ENCODE measurements at places on chromosomes 7 and 10.

DNA sequence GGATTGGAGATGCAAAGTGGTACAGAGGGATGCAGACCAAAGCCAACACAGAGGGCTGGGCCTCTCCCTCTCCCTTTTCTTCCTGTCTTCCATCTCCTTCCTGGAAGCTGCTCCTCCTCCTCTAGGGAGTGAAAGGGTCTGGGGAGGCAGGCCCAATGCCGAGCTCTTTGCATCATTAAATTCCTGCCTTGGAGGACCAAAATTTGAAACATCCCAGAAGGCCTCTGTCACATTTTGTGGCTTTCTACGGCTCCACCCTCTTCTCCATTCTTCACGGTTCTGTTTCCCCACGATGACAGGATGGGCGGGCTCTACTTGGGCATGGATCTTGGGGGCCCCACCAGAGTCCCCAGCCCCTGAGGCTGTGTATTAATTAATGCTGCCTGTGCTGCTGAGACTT, 76.4 kb downstream of the NEURL1 start:
- DNase-seq = no peak

DNA sequence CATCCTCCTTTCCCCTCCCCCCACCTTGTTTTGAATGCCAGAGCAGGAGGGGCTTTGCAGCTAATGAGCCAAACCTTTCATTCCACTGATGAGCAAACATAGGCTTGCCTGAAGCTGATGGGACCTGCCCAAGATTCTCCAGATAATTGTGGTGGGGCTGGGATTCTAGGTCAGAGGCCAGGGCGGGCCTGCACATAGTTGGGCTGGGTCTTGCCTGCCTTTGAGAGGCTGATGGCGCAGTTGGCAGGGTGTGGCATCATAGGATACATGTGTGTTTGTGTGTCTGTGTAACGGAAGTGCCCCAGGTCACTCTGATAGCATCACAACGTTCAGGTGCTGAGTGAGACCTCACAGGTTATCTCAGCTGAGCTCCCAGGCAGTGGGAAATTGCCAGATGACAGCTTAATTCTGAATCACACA, 22.9 kb downstream of the BTBD16 start:
- DNase-seq = no peak

DNA sequence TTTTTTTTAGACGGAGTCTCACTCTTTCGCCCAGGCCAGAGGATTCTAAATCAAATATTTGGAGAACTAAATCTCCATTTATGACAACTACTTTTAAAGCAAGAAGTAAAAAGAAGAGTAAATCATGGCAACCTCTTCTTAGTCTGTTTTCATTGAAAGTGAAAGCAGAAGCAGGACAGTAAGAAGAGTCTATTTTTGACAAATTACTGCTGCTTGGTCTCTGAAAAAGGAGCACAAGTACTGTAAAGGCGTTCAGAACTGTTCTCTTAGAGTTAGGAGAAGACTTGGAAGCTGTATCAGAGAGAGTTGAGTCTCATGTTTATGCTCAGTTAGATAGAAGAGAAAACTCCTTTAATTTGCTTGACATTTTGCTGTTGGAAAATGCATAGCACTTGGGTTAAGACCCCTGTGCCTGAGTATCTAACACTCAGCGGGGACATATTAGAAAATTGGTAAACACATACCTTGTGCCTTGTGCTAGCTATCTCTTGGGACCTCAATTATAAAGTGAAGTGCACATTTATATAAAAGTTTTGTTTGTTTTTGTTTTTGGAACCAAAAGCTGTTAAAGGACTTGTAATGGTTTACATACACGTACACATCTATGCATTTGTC, 433.0 kb downstream of the ANKRD7 start:
- no peak for DNase-seq

DNA sequence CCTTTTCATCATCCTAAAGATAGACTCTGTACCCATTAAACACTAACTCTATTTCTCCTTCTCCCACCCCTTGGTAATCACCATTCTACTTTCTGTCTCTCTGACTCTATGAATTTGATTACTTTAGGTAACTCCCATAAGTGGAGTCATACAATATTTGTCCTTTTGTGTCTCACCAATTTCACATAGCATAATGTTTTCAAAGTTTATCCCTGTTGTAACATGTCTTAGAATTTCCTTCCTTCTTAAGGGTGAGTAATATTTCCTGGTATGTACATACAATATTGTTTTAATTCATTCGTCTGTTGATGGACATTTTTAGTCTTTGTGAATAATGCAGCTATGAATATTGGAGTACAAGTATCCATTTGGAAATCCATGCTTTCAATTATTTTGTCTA, 50.9 kb upstream of the CDCA7L start:
- DNase-seq = no peak

DNA sequence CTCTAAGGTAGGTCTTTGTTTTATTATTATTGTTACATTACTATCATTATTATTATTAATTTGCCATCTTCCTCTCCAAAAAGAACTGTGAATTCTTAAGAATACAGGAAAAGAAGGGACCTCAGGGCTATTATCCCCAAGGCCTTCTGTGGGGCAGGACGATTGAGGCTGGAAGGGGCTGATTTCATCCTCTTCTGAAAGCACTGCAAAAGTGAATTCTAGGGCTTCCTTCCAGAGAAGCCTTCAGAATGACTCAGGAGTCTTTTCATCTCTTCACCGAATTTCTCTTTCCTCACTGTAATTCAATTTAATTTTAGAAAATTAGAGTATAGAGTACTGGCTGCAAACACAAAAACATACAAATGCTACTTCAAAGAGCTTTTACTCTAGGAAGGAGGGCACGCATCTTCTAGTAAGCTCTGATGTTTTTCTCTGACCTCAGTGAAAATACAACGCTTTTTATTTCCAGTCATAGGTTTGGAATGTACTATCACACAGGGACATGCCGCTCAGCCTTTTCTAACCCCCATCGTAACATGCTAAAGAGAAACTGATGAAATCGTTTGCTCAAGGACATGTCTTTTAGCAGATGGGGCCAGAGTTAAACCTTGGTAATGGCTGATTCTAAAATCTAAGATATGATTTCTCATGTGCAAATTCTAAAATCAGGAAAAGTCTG, 280.2 kb upstream of the PITRM1 start:
- no peak for DNase-seq

GRCh38 chr7:117480978-117481377, 1.2 kb downstream of the CFTR start:
- DNase-seq = no peak

GRCh38 chr10:85003083-85003482, 674.7 kb downstream of the CCSER2 start:
- DNase-seq = no peak

DNA sequence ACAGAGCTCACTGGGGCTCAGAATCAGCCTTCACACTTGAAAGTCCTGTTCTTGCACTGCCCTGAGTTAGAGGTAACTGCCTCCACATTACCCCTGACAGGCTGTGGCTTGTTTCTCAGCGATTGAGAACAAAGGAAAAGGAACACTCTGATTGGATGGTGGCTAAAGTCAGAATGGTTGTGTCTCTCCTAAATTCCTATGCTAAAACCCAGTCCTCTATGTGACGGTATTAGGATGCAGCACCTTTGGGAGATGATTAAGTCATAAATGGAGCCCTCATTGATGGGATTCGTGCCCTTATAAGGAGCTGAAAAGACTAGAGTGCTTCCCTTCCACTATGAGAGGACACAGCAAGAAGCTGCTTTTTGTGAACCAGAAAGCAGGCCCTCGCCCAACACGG, 38.9 kb upstream of the DGKI start:
- DNase-seq = no peak

DNA sequence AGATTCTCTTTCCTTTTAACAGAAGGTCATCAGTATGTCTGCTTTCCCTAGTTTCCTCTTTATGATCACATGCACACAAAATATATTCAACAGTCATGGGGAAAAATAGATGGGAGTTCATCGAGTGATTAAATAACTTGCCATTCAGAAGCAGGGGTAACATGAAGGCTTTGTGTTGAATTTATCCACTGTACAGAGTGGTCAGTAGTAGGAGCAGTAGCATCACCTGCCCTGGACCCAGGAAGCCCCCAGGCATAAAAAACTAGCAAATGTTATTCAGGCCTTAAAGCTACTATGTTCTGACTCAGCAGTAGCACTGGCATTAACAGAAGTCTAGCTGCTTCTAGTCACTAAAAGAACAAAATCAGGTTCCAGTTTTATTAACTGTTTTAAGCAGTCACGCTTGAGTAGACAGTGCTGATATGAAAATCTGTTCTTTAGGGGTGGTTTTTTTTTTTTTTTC, 31.4 kb upstream of the FAM133B start:
- DNase-seq = no peak

- no peak for DNase-seq
Measured at GRCh38 chr10:86218160-86218559, 148.4 kb downstream of the GRID1 start.

- DNase-seq = no peak
Measured at GRCh38 chr10:637771-638195, 51.7 kb downstream of the DIP2C start.

DNA sequence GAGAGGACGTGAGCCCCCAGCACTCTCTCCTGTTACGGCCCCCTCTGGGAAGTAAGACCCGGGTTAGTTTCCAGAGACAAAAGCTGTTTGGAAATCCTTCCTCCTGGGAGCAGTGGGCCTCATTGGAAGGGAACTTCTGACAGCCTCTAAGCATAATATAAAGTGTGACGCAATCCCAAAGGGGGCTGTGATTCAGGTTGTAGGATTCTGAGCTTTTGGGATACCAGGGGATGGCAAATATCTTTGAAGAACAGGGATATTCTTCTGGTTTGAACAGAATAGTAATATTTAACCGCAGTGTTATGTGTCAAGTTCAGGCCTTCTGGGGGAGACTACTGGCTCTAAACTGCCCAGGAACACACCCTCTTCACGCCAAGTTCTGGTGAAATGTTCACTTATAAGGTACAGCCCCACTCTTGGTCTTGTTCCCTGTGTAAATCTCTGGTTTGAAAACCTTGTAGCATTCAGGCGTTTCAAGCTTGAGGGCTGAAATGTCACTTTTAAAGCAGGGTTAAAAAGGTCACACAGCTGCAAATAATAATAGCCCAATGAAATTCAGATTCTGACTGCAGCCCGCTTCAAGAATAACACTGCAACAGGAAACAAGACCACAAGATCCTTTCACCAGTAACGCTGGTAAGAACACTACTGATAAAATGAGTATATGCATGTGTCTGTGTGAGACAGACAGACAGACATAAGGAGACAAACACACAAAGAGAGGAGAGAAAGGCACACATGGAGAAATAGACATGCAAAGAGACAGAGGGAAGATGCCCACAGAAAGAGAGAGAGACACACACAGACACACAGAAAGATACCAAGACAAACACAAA, 69.0 kb downstream of the CREB5 start:
- DNase-seq = no peak

DNA sequence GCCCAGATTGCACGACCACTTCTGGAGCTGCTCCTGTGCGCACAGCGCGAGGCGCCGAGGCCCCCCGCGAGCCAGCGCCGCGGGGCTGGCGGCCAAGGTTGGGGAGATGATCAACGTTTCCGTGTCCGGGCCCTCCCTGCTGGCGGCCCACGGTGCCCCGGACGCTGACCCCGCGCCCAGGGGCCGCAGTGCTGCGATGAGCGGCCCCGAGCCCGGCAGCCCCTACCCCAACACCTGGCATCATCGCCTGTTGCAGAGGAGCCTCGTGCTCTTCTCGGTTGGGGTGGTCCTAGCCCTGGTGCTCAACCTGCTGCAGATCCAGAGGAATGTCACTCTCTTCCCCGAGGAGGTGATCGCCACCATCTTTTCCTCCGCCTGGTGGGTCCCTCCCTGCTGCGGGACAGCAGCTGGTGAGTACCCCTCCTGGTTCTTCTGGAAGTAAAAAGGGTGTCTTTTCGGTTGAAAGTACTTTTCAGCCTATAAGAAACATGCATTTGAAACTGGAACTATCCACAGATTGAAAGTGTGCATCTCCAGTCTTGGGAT, 683 bp downstream of the INSIG1 start:
- no peak for DNase-seq

DNA sequence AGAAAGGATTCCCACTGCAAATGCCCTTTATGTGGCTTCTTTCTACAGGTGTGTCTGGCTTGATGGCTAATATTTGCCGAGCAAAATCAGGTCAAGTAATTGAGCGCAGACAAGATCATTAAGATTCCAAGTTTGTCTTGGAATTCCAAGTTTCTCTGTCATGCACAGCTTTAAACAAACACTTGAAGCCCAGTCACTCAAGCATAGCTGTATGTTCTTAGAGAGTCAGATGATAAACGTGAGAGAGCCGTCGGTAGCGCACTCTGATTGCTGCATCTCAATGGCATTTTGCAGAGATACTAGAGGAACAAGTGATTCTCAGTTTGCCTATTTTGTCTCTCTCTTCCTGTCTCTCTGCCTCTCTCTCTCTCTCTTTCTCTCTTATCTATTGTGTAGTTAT, 658 bp downstream of the DMBT1 start:
- DNase-seq = no peak

- no peak for DNase-seq
Measured at GRCh38 chr7:128117691-128118090, 86.5 kb upstream of the LRRC4 start.

- no peak for DNase-seq
Measured at GRCh38 chr10:101493249-101493648, 94.8 kb downstream of the POLL start.

- DNase-seq = no peak
Measured at GRCh38 chr7:38189231-38189938, 11.3 kb downstream of the STARD3NL start.

DNA sequence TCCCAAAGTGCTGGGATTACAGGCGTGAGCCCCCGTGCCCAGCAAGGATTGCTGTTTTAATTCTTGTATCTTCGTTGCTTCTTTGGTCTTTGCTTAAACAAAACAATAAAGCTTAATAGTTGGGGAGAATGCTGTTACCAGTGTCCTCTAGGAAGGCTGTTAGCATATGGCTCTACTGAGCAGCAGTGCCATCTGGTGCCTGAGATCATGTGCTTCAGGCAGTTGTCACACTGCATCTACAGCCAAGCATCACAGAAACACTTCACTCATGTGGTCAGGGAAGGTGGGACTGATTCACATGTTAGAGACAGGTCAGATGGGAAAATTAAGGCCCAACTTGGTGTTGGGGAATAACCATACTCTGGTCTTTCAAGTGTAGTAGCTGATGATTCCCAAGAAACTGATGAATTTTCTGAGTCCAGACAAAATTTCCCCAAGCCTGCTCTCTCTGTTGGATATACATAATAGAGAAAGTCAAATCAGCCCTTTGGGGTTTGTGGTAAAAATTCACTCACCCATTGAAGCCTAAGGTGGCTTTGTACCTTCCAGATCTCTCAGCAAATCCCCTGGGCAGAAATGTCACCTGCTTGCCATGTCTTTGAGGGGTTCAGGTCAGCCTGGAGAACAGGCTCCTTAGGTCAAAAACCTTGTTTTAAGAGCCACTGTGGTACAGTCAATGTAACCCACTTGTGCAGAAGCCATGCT, 28.4 kb downstream of the UBE2D4 start:
- DNase-seq = no peak

GRCh38 chr7:74379938-74380337, 73.8 kb upstream of the GTF2IRD1 start:
- DNase-seq = no peak
